ENCODE measurements at places on chromosomes 1 and 21.

DNA sequence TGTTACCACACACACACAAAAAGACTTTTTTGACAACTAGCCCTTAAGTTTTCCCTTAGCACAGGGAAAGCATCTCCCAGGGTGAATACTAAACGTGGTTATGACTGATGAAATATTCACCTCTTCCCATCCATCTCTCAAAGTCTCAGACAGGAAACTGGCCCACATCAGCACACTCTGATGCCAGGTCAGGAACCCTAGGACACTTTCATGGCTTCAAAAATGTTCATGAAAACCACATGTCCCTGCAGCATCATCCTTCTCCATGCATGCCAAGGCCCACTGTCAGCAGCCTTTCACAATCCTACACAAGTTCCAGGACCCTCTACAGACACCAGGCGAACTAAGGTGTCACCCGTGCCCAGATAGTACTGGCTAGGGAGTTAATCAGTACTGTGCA, 68.7 kb downstream of the DNTTIP2 start:
- DNase-seq: no peak

DNA sequence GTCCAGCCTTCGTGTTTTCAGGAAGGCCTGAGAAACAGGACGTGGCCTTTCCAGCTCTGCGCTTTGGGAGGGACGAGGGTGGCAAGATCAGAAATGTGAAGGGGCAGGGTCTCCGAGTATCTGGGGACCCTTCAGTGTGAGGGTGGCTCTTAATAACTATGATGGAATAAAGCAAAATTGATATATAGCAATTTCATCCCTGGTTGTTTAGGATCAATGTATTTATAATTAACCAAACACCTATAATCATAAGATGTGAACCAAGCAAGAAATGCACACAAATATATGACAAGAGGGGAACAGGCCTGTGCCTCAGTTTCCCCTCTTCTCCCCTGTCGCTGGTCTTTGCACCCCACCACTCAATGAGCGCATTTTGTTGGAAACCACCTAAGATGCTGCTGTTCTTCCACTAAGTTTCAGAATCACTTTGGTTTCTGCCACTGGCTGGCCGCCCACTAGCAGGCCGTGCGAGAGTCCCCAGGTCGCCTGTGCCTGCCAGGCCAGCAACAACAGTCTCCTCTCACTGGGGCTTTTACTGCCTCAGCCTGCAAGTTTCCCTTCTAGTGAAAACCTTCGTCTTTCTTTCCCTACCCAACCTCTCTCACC, 36.6 kb downstream of the UBASH3A start:
- no peak for DNase-seq

DNA sequence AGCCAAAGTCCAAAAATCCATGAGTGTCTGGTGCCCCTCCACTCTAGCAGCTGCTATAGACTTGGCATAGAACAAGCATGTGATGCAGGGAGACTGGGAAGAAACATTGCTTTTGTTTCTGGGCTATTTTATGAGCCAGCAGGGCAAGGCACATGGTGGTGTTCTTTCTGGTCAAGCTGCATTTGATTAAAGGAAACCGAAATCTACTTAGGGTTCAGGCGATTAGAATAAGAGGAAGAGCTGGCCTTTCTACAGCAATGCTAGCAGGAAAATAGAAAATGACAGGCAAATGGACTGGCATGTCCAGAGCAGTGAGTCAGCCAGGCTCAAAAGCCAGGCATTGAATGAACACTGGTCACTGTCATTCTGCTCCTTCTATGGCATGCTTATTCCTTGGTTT, 28.5 kb upstream of the ARHGAP29 start:
- DNase-seq: no peak

DNA sequence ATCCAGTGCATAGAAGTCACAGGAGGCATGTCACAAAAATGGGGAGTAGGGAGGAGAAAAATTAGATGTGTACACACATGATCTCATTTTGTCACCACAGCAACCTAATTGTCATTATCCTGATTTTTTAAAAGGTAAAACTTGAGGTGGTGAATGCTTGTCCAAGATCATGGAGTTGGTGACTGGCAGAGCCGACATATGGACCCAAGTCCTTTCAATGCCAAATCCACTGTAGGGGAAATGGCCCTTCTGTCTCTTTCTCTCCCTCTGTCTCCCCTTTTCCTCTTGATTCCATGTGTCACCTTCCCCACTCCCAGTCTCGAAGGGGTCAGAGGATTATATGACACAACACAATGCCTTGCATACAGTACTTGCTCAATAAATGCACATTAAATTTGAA, 65.7 kb upstream of the JUN start:
- no peak for DNase-seq

Data from posterior cingulate gyrus (tissue), 11 donors.